ENCODE measurements at places on chromosomes 6 and 20.
A peak's percentile ranks its signal among the peaks of the same experiment; 100 is the strongest.

DNA sequence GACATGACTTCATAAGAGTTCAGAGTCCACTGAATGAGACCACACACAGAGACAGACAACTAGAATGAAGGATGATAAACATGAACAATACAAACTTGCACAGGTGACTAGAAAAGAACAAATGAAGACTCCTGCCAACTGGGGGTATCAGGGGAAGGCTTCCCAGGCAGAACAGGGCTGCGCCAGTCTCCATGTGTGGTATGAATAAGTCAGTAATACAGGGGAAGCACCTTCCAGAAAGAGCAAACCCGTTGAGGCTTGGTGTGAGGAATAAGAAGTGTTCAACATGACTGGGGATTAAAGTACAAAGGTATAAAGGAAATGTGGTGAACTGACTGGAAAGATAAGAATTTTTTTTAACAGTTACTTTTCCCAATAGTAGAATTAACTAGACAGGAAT is 3.7 kb upstream of the SLC17A2 start:
- no peak for DNase-seq

DNA sequence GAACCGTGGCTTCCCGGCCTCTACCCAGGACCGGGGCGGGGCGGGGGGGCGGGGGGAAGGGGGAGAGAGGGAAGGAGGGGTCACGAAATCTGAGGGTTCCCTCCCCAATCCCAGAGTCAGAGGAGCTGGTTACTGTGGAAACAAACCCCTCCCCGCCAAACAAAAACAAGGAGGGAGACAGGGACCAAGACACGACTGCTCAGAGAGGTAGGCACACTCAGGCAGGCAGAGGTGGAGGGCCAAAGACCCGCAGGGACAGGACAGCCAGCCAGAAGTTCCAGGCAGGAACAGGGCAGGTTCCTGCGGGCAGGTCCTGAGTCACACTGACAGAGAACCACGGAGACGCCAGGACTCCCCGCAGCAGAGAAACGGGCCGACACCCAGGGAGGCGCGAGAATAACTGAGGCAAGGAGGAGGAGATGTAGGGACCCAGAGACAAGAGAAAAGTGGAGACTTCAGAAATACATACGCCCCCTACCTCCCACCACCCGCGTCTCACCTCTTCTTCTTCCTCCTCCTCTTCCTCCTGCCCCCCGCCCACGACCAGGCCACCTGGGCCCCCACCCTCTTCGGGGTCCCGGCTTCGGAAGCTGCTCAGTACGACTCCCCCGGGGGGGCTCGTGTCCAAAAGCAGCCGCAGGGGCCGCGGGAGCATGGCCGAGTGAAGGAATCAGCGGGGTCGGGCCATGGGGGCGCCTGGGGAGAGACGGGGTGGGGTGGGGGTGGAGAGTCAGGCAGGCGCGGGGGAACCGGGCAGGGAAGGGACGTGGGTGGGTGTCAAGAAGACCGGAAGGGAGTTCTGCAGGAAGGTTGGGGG is 578 bp downstream of the RGL2 start:
- DNase-seq, result peak; percentile 87

- no peak for DNase-seq
These were observed 32.7 kb upstream of the RIN2 start for GRCh38 chr20:19725373-19725772.

DNA sequence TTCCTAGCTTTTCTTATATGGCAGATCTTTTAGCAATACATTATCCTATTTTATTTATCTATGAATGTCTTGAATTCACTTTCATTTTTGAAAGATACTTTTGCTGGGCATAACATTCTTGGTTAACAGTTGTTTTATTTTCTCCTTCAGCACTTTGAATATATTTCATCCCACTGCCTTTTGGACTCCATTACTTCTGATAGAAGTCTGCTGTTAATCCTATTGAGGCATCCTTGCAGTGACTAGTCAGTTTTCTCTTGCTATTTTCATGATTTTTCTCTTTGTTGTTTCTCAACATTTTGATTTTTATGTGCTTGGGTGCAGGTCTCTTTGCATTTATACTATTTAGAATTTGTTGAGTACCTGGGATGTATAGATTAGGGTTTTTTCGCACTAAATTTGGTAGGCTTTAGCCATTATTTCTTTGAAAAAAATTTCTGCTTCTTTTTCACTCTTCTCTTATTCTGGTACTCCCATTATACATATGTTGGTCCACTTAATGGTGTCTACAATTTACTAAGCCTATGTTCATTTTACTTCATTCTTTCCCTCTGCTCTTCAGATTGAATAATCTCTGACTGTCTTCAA is 53.2 kb downstream of the PHACTR3 start:
- no peak for DNase-seq

GRCh38 chr20:48162621-48163020 is 377.3 kb upstream of the SULF2 start:
- DNase-seq, result no peak

- no peak for DNase-seq
These were observed 341.8 kb downstream of the SYNE1 start for GRCh38 chr6:152295346-152295745.

- DNase-seq, result no peak
These were observed 1193.4 kb upstream of the MAP3K7 start for GRCh38 chr6:91780270-91780669.

DNA sequence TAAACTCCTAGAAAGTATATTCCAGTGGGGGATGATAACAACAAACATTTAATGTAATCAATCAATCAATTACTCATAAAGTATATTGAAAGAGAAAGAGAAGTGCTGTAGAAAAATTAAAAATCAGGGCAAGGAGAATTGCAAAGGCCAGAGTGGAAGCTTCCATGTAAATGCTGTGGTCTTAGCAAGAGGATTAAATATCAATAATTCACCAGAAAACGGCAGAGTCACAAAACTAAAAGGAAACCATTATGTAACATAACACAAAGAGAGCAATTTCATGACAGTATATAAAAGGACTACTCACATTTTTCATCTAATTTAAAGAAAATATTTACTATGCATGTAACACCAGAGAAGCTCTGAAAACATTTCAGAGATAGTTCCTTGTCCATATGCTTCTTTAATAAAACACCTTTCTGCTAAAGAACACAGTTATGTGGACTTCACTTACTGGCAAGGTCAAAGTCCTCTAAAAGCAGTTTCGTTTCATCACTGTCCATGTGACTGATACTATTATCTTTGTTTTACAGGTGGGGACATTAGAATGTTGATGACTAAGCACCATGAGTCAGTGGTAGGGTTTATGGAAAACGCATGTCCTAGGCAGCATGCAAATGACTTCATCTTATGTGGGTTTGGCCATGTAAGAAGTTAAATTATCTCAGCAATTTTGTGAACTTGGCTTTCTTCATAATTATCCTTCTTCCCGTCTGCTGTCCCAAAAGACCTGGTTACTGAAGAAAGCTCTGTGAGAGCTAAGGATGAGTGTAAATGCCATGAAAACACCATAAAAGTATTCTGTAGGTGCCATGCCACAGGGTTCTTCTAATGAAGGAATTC is 185.8 kb upstream of the TENT5A start:
- peak; percentile 58 for DNase-seq

DNA sequence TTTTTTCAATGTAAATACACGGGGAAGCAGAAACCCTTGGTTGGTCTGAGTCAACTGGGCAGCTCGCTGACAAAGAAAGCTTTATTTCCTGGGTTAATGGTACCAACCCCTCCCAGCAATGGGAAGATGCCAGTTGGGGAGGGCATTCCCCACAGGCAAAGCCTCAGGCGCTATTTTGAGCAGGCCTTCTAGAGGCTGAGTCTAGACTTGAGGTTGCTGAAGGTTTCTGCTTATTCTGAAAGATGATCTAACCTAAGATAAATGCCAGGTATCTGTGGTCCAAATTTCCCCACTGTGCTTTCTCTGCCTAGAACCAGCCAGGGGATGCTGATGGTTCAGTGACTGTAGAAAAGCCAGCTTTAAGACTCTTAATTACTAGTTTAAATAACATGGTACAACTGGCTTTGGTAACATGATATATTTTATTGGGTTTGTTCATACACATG is 172.5 kb upstream of the JARID2 start:
- peak; percentile 16 for DNase-seq

GRCh38 chr20:11716239-11716944 is 201.3 kb upstream of the BTBD3 start:
- DNase-seq, result peak; percentile 20

- no peak for DNase-seq
These were observed 53.2 kb upstream of the NKX2-4 start for GRCh38 chr20:21450572-21450971.

- DNase-seq, result no peak
These were observed 160.7 kb downstream of the ZFAND3 start for GRCh38 chr6:37980222-37980595.
